ENCODE measurements at places on chromosomes 6 and 20.

DNA sequence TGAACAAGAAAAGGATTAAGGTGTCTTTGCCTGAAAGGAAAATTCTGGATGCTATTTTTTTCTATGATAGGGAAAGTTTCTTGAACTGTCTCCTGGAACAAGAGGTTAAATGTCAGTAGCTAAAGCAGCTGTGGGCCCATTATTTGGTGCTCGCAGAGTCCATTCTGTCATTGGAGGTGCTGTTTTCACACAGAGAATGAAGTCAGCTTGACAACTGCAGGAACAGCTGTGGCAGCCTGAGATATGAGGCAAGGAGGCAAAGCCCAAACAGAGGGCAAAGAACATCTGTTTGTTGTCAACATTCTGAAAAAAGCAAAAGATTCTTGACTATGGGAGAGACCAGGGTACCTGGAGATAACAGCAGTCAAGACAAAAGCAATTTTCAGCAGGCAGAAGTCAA lies 548.2 kb downstream of the KIF16B start:
- DNase-seq = no peak

DNA sequence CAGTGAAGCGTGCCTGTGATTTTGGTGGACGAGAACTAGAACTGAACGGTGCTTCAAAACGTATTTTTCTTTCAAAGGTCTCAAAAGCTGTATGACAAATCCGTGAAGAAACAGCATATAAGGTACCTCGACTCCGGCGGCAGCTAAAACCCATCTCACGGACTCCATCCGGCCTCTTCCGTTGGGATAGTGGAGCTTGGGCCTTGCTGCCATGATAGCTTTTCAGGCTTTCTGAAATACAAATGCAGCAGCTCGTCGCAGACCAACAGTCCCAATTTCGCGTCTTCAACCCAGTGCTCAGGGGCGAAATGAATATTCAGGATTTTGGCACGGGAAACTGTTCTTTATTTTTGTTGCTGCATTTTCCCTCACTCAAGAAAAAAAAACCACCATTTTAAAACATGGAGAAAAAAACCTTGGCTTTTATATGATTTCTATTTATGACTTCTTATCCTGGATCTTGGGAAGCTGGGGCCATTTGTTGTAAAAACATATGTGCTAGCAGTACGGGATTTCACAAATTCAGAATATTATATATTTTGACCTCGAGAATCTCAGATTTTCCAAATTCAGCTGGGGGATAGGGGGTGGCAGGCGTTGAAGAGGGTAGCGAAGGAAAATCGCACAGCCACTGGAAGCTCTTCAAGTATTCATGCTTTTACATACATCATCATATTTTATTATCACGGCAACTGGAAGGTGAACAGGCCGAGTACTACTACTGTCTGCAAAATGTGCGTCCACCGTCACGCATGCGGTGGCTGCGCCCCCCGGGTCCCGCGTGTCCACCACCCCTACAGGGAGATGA lies 849 bp downstream of the GSTA4 start:
- no peak for DNase-seq

DNA sequence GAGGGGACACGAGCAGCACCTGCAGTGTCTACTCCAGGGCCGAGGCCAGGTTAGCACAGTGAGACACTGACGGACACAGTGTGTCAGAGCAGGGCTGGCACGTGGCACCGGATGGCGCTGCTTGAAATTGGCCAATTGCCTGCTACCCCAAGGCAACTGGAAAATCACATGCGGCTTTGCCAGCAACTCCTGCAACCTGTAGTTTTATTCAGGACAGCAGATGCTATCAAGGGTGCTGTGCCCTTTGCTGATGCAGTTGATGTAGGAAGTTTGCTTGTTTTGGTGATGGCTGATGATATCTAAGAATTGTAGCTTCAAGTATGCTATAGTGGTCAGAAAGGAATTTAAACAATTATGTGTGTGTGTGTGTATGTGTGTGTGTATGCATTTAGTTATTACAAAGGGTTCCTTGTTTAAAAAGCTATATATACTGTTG lies 25.9 kb downstream of the RIN2 start:
- DNase-seq = no peak

- no peak for DNase-seq
These were observed 227.2 kb upstream of the SULF2 start for GRCh38 chr20:48012401-48012974.

GRCh38 chr6:31879143-31879542 lies 346 bp upstream of the SLC44A4 start:
- DNase-seq = no peak
